ENCODE measurements at places on chromosomes 7 and 10.
A peak's percentile ranks its signal among the peaks of the same experiment; 100 is the strongest.

- no peak for DNase-seq
Measured at GRCh38 chr10:43000021-43000411, 76.9 kb upstream of the RET start.

DNA sequence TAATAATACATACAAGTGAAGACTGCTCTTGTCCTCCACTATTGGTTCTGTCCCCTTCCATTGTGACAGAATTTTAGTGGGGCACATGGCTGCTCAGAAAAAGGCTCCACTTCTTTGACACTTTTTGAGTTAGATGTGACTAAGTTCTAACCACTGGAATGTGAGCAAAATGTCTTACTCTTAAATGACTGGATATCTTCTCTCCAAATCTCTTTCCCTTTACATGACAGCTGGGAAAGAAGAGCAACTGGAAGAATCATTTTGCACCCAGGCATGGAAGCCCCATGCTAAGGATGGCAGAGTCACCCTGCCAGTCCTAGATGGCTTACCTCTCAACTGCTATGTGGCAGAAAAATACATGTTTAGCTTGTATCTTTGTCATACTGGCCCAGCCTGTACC is 97.7 kb downstream of the CACNA2D1 start:
- no peak for DNase-seq

- DNase-seq: no peak
Measured at GRCh38 chr10:70512149-70512639, 33.6 kb downstream of the PALD1 start.

- DNase-seq: no peak
Measured at GRCh38 chr7:28800150-28800549, 158.0 kb downstream of the TRIL start.

GRCh38 chr10:47050618-47051455 is 139.6 kb downstream of the PTPN20 start:
- no peak for DNase-seq

- DNase-seq: no peak
Measured at GRCh38 chr7:96686305-96686704, 23.3 kb downstream of the SEM1 start.

- no peak for DNase-seq
Measured at GRCh38 chr10:33010132-33011037, 52.4 kb upstream of the ITGB1 start.

- DNase-seq: no peak
Measured at GRCh38 chr7:93232673-93233018, 480 bp downstream of the VPS50 start.

- peak; percentile 34 for DNase-seq
Measured at GRCh38 chr7:101363734-101364374, 1.2 kb downstream of the COL26A1 start.

DNA sequence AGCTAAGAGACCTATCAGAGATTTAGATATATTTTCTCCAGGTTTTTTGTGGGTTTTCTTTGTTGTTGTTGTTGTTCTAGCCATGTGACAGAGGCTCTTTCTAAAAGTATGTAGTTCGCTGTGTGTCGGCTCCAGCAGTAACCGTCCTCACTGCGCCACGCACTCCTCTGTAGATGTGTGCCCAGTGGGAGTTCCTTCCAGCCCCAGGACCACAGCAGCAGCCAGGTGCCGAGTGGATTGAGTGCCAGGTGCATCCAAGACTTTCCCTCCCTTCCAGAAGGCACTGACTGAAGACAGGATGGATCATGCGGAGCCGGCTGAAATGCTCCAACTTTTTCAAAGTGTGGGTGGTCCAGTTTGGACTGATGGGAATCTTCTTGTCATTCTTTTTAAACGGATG is 31.8 kb downstream of the WDR86 start:
- DNase-seq: no peak

- no peak for DNase-seq
Measured at GRCh38 chr7:72405418-72405817, 6.7 kb downstream of the CALN1 start.

GRCh38 chr10:128625926-128626325 is 499.7 kb upstream of the MKI67 start:
- DNase-seq: no peak

- DNase-seq: no peak
Measured at GRCh38 chr7:148461392-148462179, 129.0 kb upstream of the C7orf33 start.

GRCh38 chr7:676246-676971 is 50.1 kb upstream of the DNAAF5 start:
- no peak for DNase-seq

DNA sequence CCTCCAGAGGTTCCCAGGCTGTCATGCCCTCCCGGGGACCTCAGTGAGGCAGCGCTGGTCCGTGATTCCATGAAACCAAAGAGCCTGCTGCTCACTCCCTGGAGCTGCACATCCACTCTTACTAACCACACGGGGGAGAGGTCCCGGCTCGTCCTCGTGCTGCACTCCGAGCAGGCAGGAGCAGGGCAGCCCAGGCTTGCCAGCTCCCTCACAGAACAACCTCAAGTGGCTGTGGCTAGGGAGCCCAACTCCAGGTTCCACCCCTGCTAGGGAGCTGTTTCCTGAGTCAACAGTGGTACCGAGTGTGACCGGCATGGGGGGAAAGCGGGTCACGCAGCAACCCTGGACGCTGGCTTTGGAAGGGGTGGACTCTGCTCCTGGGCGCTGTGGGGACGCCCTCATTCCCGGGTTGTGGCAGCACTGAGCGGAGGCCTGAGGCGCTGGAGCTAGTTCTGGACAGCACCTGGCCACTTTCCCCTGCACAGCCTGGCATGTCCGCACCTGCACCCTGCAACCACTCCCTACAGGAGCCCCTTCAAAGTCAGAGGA is 27.9 kb upstream of the PPP2R2D start:
- DNase-seq: no peak

GRCh38 chr7:149071641-149072437 is 18.7 kb downstream of the ZNF786 start:
- DNase-seq: no peak

DNA sequence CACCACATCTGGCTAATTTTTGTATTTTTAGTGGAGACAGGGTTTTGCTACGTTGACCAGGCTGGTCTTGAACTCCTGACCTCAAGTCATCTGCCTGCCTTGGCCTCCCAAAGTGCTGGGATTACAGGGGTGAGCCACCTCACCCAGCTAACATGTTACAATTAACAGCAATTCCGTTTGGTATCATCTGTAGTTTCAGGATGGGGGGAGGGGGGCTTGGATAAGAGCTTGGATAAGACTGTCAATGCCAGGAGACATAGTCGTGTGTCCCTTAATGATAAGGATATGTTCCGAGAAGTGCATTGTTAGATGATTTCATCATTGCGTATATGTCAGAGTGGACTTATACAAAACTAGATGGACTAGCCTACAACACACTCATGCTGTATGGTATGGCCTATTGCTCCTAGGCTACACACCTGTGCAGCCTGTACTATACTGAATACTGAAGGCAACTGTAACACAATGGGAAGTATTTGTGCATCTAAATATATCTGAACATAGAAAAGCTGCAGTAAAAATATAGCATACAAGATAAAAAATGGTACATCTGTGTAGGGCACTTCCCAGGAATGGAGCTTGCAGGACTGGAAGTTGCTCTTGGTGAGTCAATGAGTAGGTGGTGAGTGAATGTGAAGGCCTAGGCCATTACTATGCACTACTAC is 103.9 kb upstream of the TNS3 start:
- DNase-seq: no peak

GRCh38 chr7:157553256-157553655 is 216.5 kb downstream of the DNAJB6 start:
- no peak for DNase-seq

DNA sequence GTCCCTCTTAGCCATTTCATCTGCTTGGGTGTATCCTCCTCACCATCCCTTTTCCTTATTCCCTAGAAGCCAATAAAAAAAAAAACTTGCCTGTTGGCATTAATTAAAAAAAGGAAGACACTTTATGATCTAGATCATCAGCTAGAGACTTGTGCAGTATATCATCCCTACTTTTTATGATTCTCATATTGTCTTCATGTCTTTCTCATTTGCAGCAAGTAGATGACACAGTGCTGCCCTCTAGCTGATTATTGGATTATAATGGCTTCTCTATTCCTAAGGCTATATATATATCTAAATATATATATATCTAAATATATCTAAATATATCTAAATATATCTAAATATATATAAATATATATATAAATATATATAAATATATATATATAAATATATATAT is 272.4 kb upstream of the LRGUK start:
- DNase-seq: no peak

DNA sequence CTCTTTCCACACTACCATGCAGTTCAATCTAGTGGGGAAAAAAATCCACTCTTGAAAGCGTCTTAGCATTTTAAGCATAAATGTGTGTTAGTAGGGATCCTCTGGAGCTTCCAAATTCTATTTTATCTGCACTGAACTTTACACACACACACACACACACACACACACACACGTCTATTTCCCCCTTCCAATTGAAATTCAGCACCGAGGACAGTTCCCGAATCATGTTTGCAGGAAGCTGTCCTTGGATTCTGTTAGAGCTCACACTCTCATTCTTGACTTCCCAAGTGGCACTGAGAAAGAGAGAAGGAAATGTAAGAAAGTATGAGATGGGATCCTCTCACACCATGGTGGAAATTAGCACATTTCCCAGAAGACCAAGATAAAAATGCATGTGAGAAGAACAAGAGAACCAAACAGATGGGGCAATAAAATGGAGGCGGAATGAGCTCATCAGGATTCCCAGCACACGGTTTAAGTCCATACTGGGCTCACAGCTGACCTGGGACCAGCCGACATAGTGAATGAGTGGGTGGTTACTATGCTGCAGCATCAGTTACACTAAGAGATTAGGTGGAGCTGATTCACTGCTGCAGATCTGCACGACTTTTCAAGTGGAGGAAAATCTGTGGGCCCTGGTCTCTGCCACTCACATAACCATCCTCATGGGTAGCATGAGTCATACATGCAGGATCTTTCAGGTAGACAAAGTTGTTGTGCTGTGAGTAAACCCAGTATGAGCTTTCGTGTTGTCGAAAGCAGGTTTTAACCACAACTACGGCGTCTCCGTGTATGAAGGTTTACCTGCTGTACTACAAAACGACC is 3.3 kb upstream of the NPTX2 start:
- DNase-seq: no peak

DNA sequence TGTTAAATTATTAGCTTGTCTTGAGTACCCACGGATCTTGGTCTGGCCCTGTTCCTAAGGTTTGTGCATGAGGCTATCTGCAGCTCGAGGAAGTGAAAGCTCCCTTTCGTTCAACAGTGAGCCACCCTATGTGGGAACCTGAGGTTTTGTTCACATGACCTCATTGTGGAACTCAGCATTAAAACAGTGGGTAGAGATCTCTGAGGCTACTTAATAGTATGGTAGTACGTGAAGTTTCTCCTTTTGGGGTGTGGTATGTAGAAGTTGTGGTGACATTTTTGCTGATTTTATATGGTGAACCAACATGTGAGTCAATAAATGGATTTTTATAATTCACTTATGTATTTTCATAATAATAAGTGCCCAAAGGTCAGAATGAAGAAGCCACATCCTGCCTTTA is 252.7 kb upstream of the FERD3L start:
- DNase-seq: no peak

- DNase-seq: no peak
Measured at GRCh38 chr7:120547605-120548004, 274.6 kb downstream of the KCND2 start.

GRCh38 chr7:133053321-133053891 is 28.5 kb downstream of the CHCHD3 start:
- DNase-seq: no peak

DNA sequence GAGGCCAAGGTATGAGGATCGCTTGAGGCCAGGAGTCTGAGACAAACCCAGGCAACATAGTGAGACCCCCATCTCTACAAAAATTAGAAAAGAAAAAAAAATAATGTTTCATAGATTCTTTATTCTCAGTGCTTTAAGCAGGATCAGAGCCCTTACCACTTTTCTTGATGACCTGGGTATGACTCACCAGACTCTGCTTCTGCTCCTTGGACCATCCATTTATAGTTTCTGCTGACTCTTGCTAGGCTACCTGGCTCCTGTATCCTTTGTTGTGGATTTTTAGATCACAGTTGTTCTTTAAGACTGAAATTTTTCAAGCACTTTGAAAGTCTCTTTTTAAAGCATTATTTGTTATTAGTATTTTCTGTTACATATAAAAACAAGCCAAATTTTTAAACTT is 411.1 kb downstream of the GFRA1 start:
- DNase-seq: no peak

DNA sequence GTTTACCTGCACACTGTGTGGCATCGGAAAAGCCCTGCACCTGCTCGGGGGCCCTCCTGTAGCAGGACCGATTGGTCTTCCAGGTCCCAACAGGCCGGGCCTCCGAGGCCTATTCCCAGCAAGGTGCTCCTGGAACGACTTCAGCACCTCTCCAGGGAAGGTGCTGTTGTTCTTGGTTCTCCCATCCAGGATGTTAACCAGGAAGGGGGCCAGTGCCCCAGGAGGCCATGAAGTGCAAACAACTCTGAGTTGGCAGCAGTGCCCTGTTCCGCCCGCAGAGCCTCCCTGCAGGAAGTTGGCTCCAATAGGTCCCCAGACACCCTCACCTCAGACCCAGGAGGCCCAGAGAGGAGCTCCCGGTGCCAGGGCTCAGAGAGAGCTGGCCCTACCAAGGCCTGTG is 64.0 kb upstream of the DUSP5 start:
- no peak for DNase-seq

DNA sequence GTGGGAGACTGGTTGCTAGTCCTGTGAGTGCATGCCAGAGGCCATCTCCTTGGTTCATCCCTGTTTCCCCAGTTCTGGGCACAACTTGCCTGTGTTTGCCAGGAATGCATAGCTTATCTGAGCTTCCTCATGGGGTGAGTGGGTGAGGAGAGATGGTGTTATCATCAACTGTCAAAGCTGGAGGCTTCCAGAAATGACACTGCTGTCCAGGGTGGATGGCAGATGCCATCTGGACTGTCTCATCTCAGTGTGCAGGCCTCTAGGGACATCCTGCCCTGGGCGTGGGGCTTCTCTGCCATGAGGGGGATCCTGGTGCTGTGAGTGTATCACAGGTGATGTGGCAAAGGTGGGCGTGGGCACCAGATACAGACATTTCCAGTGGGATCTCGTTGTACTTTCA is 328.6 kb downstream of the DPP6 start:
- DNase-seq: no peak

GRCh38 chr10:94108200-94108599 is 114.5 kb downstream of the PLCE1 start:
- no peak for DNase-seq

DNA sequence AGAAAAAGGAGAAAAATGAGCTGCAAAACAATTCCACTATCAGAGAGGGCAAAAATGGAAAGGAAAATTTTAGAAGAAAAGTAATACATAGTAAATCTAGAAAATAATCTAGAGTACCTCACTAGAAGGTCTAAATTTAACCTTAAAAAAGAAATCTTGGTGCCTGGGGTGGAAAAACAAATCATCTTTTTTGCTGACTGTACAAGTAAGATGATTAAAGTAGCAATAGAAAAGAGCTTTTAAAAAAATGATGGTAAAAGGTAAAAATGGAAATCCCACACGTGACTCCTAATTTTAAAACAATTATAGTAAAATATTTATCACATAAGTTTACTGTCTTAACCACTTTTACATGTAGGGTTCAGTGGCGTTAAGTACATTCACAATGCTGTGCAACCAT is 28.8 kb upstream of the GOT1 start:
- DNase-seq: no peak

All from stimulated activated CD8-positive, alpha-beta memory T cell treated with anti-CD3 and anti-CD28 coated beads, Interleukin-7, amount 100 ng/mL, for 24 hours (primary cell).